HL-60 (cell line): ENCODE measurements at places on chromosomes 13 and 19.
A peak's percentile ranks its signal among the peaks of the same experiment; 100 is the strongest.

GRCh38 chr19:10692673-10693264 lies 8.5 kb upstream of the QTRT1 start:
- DNase-seq: no peak

DNA sequence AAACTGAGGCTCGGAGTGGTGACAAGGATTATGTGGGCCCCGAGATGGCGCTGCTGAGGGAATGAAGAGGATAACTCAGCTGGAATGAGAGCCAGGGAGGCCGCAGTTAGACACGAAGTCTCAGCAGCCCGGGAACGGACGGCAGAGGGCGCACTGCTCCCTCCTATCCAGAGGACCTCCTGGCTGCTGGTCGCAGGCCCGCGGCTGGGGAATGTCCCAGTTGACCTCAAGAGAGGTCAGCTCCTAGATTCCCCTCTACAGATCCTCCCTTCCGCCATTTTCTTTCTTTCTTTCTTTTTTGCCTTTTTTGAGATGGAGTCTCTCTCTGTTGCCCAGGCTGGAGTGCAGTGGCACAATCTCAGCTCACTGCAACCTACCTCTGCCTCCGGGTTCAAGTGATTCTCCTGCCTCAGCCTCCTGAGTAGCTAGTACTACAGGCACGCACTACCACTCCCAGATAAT lies 24.1 kb upstream of the ASPDH start:
- DNase-seq: peak; percentile 62

DNA sequence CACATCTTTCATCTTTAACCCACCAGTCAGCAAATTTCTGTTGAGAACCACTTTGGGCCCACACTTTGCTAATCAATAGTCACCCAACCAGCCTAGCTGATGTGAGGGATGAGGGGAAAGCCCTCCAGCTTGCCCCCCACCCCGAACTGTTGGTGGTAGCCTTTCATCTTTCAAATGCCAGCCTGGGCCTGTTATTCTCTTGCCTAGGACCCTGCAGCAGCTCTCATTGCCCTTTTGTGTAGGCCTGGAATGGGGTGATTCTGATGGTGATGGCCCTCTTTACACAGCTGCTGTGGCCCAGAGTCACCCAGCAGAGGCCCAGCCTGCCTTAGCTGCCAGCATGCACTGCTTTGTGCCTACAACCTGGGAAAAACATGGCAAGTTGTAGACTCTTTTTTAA lies 294.5 kb downstream of the SLC7A1 start:
- no peak for DNase-seq

DNA sequence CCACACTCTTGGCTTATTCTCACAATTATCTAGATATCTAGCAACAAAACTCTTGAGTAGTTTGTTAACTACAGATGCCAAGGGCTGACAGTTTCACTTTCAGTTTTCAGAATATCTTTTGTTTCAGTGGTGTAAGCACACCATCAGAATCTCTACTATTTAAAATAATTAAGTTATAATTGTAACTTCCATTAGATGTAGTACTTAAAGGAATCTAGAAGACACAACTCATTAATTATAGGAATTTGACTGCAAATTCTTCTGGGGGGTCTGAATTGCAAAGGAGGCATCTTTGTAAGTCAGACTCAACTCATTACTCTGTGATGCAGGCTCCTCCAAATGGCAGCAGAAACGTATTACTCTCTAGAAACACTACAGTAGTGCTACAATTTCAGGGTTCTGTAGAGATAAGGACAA lies 44.9 kb upstream of the USPL1 start:
- DNase-seq: no peak

DNA sequence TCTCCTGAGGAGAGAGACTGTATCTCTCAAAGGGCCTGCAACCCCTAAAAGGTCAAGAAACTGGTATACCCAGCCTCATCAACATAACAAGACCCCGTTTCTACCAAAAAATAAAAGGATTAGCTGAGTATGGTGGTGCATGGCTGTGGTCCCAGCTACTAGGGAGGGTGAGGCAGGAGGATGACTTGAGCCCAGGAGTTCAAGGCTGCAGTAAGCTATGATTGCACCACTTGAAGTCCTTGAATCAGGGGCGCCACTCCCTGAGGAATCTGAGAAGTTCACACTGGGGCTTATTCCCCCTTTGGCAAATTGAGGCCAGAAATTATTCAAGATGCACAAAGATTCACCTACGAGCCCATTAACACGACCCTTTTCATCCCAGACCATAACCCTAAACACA lies 83.0 kb downstream of the TSHZ3 start:
- DNase-seq: no peak

- DNase-seq: no peak
These were observed 15.2 kb upstream of the URI1 start for GRCh38 chr19:29926801-29927200.

DNA sequence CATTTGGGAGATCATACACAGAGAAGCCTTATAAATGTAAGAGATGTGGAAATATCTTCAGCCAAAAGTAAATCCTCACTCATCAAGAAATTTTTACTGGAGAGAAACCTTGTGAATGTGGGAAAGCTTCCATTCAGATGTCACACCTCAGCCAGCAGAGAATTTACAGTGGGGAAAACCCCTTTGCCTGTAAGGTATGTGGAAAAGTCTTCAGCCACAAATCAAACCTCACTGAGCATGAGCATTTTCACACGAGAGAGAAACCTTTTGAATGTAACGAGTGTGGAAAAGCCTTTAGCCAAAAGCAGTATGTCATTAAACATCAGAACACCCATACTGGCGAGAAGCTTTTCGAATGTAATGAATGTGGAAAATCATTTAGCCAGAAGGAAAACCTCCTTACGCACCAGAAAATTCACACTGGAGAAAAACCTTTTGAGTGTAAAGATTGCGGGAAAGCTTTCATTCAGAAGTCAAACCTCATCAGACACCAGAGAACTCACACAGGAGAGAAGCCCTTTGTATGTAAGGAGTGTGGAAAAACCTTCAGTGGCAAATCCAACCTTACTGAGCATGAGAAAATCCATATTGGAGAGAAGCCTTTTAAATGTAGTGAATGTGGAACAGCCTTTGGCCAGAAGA lies 21.5 kb downstream of the ZNF146 start:
- DNase-seq: no peak

DNA sequence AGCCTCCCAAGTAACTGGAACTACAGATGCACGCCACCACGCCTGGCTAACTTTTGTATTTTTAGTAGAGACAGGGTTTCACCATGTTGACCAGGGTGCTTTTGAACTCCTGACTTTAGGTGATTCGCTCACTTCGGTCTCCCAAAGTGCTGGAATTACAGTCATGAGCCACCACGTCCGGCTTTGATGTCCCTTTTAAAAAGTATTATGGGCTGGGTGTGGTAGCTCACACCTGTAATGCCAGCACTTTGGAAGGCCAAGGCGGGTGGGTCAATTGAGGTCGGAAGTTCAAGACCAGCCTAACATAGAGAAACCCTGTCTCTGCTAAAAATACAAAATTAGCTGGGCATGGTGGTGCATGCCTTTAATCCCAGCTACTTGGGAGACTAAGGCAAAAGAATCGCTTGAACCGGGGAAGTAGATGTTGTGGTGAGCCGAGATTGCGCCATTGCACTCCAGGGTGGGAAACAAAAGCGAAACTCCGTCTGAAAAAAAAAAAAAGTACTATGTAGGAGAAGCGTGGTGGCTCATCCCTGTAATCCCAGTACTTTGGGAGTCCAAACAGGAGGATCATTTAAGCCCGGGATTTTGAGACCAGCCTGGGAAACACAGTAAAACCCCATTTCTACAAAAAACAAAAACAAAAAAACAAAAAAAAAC lies 22.8 kb upstream of the ERVV-1 start:
- no peak for DNase-seq

DNA sequence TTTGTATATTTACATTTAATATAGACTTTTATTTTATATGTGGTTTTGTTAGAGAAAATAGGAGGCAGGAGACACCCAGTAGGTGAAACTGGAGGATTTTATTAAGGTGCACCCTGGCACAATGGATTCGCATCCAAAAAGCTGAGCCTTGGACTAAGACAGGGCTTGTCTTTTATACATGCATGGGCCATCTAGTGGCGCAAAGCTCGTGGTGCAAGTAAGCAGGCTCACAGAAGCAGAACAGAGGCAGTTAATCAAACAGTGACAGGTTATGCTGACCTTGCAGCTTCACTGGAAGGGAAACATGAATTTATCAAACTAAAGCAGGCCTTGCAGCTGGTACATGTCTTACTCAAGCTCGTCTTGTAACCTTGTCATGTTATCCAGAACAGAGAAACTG lies 58.8 kb upstream of the ZNF681 start:
- peak; percentile 28 for DNase-seq

DNA sequence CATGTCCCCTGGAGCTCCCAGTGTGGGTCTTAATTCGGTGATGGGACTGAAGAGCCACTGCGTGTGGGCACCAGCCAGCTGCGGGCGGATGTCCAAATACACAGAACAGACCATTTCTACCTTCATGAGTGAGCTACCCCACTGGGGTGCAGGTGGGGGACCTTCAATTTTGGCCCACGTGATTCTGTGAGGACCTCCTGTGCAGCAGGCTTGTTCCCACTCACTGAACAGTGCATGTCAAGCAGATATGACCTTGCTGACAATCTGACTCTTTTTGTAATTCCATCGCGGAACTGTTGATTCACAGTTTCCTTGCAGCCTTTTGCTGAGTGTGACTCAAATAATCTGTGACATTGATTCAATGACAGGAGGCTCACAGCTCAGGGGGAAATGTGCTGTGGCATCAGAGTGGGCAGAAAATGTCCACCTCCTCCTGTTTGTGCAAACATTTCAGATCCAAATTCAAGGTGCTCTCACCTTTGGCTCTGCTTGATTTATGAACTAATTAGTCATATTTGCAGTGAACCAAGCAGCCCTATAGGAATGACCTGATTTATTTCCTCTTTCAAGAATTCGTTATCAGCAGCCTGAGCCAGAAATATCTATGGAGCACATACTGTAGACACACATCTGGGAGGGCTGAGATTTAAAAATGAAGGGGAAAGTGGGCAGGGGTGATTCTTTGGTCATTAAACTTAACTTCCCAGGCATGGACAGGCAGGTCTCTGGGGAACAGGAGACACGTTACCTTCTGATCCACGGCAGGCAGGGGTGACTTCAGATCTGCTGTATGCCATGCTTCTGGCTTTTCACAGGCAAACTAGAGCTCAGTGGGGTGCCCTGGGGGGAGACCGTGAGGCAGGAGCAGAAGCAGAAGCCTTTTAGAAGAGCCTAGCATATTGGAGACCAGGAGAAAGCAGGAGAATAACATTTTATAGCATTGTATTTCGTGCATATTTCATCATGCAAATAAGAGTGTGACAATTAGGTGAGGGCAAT lies 170.0 kb upstream of the KL start:
- no peak for DNase-seq

DNA sequence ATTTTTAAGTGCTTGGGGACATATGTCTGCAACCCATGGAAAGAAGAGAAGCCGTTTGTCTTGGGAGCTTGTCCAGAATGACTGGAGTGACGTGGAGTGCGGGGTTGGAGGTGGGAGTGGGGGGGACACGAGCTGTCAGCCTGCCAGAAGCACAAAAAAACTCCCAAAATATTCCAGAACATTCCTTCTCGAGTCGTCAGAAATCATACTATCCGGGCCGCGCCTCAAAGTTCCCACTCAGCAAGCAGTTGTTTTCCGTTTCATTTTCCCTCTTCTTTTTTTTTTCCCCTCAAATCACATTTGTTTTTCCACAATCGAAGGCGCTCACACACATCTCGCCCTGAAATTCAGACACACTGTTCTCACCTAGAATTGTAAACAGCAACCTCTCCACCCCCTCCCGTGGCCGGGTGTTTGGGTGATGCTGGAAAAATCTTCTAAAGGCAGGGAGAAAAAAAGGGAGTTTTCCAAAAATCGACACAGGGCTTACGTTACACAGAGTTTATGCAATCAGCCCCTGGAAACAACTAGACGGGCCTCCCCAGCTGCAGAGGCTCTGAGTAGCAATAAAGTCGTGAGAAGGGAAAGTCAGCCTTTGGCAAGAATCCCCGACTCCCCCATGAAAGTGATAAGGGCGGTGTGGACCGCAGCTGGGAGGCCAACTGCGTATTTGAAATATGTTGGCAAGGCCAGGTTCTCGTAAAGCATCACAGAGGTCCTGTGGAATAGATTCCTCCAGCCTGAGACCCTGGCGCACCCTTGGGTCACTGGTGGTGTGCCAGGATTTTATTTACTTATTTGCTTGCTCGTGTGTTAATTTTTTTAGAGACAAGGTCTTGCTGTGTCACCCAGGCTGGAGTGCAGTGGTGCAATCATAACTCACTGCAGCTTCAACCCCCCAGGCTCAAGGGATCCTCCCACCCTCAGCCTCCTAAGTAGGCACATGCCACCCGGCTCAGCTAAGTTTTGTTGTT lies 31.2 kb upstream of the KLF2 start:
- peak; percentile 61 for DNase-seq

- DNase-seq: no peak
These were observed at the start of gene PPP1R13L for GRCh38 chr19:45404557-45405434. Gene PPP1R13L (minus strand): TSS chr19:45405069. CDS start chr19:45398318, 6,751 bp downstream.

DNA sequence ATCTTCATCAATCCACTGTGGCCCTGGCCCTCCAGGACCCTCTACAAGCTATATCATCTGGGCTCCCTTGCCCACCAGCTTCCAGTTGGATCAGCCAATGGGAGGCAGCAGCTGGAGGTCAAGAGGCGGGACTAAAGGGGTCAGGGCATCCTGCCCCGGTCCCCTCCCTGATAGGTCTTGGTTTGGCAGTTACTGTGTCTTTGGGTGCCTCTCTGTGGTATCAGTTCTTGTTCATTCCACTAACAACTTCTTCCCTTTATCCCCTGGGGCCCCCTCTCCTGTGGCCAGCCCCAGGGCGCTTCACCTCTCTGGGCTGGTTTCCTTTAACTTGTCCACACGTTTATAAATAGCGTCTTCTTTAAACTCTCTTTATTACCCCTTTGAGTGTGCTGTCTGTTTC lies 83.6 kb downstream of the DCT start:
- no peak for DNase-seq

DNA sequence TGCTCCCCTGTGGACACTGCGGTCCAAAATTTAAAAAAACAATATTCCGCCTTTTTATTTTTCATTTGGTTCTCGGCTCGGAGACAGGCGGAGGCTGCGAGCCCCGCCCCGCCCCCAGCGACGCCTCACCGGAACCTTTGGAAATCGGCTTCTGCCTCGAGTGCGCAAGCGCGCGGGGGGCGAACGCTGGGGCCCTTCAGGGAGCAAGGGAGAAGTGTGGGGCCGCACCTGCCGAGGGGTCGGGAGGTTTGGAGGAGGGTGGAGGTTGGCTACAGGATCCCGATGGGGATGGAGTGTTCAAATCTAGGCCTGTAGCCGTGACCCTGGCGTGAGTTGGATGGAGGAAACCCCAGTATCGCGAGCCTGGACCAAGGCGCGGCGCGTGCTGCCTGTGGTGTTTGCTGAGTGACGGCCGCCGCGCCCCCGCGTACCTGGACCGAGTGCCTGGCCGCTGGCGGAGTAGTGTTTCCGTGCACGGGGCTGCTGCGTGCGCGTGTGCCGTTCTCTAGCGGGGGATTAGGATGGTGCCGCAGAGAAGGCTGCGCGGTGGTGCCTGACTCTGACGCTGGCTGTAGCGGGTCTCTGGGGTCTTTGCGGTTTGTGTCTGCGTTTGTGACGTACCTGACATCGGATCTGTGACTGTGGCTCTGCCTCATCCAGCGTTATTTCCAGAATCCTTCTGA lies 565 bp upstream of the ZFP30 start:
- peak; percentile 89 for DNase-seq

GRCh38 chr13:20064128-20064527 lies 96.7 kb downstream of the GJA3 start:
- DNase-seq: no peak

GRCh38 chr13:27000686-27001085 lies 170.9 kb downstream of the USP12 start:
- no peak for DNase-seq
